ENCODE measurements at places on chromosomes 3 and 15. TPM values are rescaled to one million over a fixed set of nuclear protein-coding genes. Genes with fewer than 3 reads are reported as not detected.

The RYR3 gene
- under 0.01 TPM for total RNA-seq

The CPN2 gene
- not detected for total RNA-seq

The GOLGA8Q gene
- total RNA-seq: 0.49 TPM

The ERC2 gene
- 0.32 TPM for total RNA-seq

The FAM174B gene
- 5.2 TPM for total RNA-seq

The CHST13 gene
- 0.65 TPM for total RNA-seq

The KY gene
- total RNA-seq: 0.49 TPM

The RASGRP1 gene
- total RNA-seq: 0.24 TPM

The SOX14 gene
- total RNA-seq: not detected

The TP63 gene
- total RNA-seq: 0.49 TPM

The CCR8 gene
- total RNA-seq: not detected

The HPS3 gene
- total RNA-seq: 26.6 TPM

The TMEM43 gene
- 156 TPM for total RNA-seq

The GCNT3 gene
- total RNA-seq: not detected

The CCR4 gene
- not detected for total RNA-seq

The SEMA4B gene
- 8.4 TPM for total RNA-seq

The HACD2 gene
- total RNA-seq: 67.8 TPM

The LRRC49 gene
- 8.5 TPM for total RNA-seq

The CLPX gene
- total RNA-seq: 44.8 TPM

The PATL2 gene
- total RNA-seq: 0.61 TPM

The AADACL2 gene
- not detected for total RNA-seq

The TIGIT gene
- total RNA-seq: not detected

The NR1I2 gene
- total RNA-seq: not detected

The SEC22C gene
- 76.1 TPM for total RNA-seq

Data from hair follicle dermal papilla cell (primary cell).